ENCODE measurements at places on chromosomes 1 and 21.

DNA sequence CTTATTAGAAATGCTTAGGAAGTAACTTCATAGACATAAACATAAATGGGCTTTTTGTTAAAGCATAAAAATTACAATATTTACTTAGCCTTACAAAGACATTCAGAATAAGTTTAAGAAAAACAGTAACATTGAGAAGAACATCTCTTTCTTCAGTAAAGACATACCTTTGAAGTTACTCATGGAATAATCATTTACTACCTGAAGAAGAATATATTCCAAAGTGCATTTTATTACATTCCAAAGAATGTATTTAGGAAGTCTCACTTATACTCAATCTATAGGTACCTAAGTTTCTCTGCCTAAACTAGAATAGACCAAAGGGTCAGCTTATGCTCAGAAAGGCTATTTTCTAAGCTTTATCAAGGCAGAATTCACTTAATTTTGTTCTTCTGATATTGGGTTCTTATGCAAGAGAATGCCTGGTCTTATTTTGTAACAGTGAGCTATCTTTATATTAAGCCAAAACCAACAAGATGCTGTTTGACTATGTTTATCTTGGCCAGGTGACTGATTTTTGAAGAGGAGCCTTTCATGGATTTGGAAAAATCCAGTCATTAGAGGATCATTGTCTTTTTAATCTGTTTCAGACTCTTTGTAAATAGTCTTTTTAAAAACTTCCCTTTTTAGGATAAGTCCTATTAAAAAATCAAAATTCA is 110.1 kb downstream of the OLFML2B start:
- no peak for DNase-seq

- peak; percentile 0 for DNase-seq
Measured at GRCh38 chr1:103416681-103417286, 108.7 kb upstream of the RNPC3 start.

DNA sequence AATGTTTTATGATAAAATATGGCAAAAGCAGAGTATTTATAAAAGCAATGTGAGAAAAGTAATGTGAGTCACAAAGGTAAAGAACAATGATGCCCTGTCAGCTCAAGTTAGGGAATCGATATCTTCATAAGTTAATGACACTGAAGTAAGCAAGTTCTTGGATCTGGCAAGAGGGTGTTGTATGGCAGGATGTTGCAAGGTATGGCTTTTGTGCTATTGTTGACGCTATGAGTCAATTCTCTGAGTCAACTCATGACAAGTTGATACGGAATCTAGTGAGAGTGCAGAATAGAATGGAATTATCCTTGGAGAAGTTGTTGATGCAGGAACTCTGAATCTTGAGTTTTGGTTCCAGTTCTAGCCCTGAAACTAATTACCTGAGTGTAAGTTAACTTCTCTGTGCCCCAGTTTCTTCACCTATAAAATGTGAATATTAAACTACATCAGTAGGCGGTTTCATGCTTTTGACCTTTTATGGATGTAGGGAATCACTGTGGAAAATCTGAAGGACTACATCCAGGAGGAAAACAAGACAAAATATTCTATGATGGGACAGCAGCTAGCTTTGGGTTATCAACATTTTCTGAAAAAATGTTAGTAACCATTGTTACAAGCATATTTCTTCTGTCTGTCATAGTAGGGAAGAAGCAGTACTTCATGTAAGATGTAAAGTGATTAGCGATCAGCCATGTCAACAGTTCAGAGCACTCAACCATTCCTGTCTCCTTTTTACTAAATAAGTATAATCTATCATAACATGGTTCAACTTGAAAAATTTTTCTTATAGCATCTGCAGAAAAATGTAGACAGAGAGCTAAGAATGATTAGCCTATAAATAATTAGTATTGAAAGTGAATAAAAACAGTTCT is 96.9 kb downstream of the ATP6V1G3 start:
- DNase-seq, result no peak

GRCh38 chr21:42777757-42778344 is 101.5 kb downstream of the WDR4 start:
- DNase-seq, result no peak

DNA sequence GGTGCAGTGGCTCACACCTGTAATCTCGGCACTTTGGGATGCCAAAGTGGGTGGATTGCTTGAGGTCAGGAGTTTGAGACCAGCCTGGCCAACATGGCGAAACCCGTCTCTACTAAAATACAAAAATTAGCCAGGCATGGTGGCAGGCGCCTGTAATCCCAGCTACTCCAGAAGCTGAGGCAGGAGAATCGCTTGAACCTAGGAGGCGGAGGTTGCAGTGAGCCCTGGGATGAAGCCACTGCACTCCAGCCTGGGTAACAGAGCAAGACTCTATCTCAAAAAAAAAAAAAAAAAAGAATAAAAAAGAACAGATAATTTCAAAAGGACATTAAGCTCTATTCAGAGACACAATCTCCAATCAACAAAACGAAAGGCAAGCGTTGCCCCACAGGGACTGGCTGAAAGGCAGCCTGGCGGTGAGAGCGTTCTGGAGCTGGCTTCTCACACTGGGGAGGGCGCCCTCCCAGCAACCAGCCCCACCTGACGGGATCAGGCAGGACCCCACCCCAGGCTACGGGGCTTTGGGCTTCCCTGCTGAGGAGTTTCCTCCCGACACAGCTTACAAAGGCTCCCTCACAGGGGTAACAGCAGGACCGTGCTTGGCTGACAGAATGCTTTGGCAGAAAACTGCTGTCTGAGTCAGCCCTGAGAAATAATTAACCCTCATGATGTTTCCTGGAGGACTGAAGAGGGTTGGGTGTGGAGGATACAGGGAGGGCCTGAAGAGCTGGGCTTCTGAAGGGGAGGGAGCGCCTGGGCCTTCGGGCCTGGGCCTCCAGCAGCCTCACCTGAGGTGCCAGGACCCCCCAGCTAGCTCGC is 31.1 kb upstream of the SRP9 start:
- DNase-seq, result no peak

DNA sequence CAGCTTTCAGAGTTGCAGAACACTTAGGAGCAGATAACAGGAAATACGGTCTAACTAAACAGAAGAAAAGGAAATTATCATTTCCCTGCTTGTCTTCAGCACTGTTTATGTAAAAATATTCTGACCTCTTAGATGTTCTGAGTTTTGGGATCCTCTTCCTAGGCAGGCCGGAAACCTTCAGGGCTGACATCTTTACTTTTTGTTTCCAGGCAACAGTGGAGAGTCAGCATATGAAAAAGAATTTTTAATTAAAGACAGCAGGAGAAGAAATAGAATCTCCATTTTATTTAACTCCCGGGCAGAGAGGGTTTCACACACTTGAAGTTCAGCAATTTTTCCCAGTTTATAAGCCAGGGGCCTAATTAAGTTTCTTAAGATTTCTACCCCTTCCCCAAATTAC is 5.1 kb upstream of the RIPPLY3 start:
- no peak for DNase-seq

DNA sequence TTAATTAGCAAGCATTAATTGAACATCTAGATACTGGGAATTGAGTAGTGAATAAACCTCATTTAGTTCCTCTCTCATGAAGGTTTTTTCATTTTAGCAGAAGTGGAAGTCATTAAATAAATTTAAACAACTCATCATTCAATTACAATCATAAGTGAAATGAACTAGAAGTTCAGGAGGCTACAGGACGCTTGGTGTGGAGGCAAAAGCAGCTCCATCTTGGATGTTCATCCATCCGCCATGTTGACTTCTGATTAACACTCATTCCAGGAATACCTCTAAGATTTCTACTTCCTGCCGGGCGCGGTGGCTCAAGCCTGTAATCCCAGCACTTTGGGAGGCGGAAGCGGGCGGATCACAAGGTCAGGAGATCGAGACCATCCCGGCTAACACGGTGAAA is 11.5 kb upstream of the NTPCR start:
- no peak for DNase-seq

GRCh38 chr1:24421502-24421901 is 5.9 kb downstream of the NIPAL3 start:
- no peak for DNase-seq

DNA sequence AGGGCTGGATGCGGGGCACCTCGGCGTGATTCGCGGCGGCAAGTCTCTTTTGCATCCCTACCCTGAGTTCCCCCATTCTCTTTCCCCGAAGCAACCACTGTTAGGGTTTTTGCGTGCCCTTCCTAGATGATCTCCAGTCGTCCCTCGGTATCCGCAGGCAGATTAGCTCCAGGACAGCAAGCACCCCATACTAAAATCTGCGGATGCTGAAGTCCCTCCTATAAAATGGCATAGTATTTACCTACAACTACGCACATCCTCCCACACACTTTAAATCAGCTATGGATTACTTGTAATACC is 22.8 kb upstream of the CFAP126 start:
- DNase-seq, result no peak

DNA sequence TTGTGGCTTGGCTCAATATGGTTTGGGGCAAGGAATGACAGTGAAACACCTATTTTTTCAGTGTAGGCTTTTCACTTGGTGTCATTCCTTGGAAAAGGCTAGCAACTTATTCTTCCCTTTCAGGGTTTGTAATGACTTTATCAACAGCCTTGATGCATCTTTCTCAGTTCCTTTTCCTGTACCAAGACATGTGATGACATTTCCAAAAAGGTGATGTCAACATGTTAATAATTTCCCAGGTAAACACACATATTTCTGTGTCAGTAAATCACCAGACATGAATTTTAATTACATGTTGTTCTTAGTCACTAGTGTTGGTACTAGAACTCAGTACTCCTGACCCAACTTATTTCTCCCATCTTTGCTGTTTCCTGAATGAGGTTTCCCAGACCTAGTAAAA is 37.8 kb upstream of the RRP15 start:
- DNase-seq, result no peak

- no peak for DNase-seq
Measured at GRCh38 chr1:242004751-242005495, 6.0 kb upstream of the MAP1LC3C start.

DNA sequence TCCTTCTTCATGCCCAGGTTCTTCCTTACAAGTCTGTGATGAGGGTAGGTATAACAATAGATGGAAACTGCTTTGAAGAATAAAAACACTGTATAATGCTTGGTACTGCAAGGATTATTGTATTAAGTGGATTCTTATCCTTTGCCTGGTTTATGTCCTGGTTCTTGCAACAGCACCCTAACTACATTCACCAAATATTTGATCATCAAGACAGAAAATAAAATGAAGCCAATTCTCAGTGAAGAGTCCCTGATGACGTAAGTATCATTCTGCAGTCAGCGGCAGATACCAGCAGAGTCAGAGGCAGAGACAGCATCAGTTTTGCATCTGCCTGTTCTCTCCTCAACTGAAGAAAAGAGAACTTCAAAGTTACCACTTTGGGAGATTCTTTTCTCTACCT is 19.7 kb downstream of the ARHGEF11 start:
- DNase-seq, result no peak

DNA sequence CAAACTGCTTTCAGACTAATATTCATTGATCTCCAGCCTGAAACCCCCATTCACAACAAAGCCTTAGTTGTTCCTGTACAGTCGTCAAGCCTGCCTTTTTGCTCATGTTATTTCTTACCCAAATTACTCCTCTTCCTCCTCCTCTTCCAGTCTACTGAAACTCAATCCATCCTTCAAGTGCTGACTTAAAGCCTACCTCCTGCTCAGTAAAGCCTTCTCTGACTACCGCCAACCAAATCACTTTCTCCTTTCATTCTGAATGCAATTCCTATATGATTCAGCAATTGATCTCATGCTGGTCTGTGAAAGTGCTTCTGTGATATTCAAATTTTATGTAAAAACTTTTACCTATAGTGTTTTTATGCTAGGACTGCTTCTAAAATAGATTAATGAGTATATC is 18.6 kb downstream of the TAF5L start:
- no peak for DNase-seq

DNA sequence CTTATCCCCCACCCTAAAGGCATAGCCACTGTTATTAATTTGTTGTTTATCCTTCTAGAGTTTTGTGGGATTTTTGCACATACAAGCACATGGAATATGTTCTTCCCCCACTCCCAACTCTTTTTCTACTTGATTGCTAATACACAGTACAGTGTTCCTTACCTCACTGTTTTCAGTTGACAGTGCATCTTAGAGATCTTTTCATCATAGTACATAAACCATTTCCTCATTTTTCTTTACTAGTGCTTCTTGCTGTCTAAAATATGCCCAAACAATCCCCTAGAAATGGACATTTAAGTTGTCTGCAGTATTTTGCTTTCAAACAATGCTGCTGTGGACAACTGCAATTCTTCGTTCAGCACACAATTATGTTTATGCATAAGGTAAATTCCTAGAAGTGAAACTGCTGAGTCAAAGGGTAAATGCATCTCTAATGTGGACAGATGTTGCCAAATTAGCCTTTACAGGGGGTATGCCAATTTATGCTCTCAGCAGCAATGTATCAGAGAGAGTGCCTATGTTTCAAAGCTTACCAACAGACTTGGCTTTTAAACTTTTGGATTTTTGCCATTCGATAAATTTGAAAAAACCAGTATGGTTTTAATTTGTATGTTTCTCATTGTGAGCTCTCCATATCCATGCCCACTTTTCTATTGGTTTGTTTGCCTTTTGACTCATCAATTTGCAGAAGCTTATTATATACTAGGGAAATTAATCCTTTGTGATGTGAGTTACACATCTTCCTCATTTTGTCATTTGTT is 132.6 kb downstream of the MRPS6 start:
- no peak for DNase-seq

- DNase-seq, result no peak
Measured at GRCh38 chr21:34197561-34197960, 124.2 kb downstream of the MRPS6 start.

- DNase-seq, result no peak
Measured at GRCh38 chr1:54256522-54257345, 56.8 kb downstream of the MRPL37 start.

- no peak for DNase-seq
Measured at GRCh38 chr1:186500804-186501203, 39.9 kb upstream of the PDC start.

DNA sequence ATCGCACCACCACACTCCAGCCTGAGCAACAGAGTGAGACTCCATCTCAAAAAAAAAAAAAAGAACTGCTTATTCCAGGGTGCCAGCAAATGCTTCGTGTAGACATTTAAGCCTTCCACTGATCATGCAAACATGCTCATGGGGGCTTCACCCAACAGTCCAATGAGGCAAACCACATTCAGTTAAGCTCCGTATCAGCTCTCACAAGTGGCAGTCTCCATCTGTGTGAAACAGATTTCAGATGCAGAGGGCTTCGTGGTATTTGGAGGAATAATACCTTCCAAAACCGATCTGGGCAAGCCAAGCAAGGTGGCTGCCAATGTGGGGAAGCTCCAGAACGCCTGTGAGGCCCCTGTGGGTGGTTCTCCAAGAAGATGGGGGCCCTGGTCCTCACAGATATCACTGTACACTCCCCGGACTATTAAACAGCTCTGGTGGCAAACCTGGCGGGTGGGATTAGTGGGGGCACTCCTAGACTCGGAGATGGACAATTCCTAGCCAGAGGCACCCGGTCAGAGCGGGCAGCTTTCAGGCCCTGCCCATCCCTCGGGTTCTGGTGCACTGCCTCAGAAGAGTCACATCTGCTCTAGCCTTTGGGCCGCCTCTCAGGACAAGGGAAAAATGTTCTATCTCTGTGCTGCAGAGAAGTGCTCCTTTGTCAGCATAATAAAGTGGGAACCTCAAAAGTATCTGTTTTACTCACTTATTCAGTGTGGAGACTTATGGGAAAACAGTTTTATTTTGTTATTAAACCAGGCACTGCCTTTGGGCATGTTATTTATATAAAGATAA is 10.2 kb downstream of the CREG1 start:
- peak; percentile 72 for DNase-seq

- no peak for DNase-seq
Measured at GRCh38 chr1:153795934-153796785, 21.0 kb downstream of the SLC27A3 start.

- peak; percentile 49 for DNase-seq
Measured at GRCh38 chr1:15851210-15852035, 3.9 kb downstream of the SPEN start.

GRCh38 chr1:201734786-201735185 is 94.2 kb upstream of the IPO9 start:
- no peak for DNase-seq

All from hematopoietic multipotent progenitor cell treated with erythropoietin and hydrocortisone succinate and interleukin-3 and kit ligand, for 4 days (in vitro differentiated cells).